Thymus (tissue), 14 donors: ENCODE measurements at places on chromosomes 2 and 18. TPM values are rescaled to one million over a fixed set of nuclear protein-coding genes. Genes with fewer than 3 reads are reported as not detected.

DNA sequence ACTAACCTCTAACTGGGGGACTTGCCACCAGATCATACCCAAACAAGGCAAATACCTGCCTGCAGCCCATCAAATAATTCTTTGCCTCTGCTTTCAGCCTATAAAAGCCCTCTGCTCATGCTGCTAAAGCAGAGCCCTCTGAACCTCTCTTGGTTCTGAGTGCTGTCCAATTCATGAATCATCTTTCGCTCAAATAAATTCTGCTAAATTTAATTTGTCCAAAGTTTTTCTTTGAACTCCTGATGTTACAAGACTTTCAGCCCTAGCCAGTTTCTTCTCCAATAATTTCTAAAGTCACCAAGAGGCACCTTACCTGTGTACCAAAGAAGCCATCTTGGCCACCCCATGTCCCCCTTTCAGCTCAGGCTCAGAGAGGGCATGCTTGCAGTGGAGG is 72.0 kb downstream of the MRO start:
- no peak for DNase-seq
- no peaks in the 10 kb centered on the region for H3K4me1 ChIP-seq
- H3K4me3 ChIP-seq: no peak overlapping the region
- no peaks in the 10 kb centered on the region for H3K36me3 ChIP-seq
- H3K27me3 ChIP-seq: no peaks in the 10 kb centered on the region

DNA sequence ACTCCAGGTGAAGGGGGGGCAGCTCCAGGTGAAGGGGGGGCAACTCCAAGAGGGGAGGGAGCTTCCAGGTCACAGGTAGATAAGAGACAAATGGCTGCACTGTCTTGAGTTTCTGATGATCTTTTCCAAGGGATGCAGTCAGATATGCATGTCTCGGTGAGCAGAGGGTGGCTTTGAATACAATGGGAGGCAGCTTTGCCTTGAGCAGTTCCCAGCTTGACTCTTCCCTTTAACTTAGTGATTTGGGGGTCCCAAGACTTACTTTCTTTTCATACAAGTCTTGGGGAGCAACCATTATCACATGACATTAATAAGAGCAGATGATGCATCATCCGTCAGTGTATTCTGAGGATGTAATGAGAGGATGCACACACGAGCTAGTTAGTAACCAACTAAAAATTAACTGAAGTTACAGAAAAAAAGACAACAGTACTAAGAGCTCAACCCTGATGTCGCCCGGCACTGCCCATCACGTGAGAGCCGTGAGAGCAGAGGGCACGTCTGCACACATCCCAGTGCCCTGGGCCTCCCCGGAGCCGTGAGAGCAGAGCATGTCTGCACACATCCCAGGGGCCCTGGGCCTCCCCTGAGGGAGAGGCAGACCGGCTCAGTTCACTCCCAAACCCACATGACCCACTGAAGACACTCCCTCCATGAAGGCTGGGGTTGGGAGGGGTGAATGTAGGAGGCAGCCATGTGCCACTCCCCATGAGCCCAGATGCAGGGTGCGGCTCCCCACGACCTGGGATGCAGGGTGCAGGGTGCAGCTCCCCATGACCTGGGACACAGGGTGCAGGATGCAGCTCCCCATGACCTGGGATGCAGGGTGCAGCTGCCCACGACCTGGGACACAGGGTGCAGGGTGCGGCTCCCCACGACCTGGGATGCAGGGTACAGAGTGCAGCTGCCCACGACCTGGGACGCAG is 39.4 kb downstream of the PXDN start:
- H3K36me3 ChIP-seq: no peaks in the 10 kb centered on the region
- no peak for DNase-seq
- H3K27me3 ChIP-seq: no peaks in the 10 kb centered on the region
- H3K4me3 ChIP-seq: no peak overlapping the region

GRCh38 chr2:3762771-3763447 is 59.5 kb downstream of the DCDC2C start:
- no peak overlapping the region for H3K27ac ChIP-seq
- no peaks in the 10 kb centered on the region for H3K36me3 ChIP-seq
- no peak for DNase-seq
- H3K27me3 ChIP-seq: no peaks in the 10 kb centered on the region
- H3K4me1 ChIP-seq: no peaks in the 10 kb centered on the region

GALM gene
- 12.0 TPM for total RNA-seq

TFCP2L1 gene
- 0.80 TPM for total RNA-seq

ALPI gene
- 0.19 TPM for total RNA-seq
